ENCODE measurements at places on chromosomes 5 and 9.

- no peak for DNase-seq
Observed at GRCh38 chr9:27043176-27043575, 37.7 kb upstream of the LRRC19 start.

DNA sequence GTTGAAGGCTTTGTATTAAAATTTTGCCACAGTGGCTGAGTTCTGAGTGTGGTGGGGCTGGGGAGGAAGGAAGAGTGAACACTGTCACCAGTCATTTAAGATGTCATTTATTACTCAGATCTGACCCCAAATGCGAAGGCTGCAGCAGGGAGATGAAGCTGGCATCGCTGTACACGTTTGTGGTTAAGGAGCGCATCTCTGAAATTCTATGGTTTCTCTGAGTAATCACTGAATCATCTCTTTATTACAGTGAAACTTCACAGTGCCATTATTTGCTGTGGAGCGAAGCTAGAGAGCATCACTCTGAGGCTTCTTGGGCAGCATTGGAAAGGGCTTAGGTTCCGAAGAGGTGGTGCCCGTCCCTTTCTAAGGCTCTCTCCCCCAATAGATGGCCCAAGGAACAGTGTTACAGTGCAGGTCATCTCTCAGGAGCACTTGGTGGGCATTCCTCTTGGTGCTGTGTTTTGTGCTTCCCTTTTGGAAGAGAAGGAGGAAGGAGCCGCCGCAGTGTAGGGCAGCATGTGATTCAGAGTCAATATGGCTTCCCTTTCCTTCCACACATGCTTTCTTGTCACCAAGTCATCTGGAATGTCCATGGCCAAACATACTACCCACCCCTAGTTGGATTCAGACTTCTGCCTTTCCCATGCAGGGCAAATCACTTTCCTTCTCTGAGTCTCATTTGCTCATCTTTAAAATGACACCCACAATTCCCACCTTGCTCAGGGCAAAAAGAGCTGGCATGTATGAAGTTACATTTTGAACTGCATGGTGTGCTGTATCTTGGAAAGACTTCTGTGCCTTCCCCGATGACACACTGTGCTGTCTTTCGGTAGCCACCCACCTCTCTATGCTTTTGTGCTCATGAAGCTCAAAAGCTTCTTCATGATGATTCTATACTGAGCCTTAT lies 9.3 kb upstream of the TEX48 start:
- no peak for DNase-seq

GRCh38 chr9:136021872-136022681 lies 60.9 kb upstream of the UBAC1 start:
- no peak for DNase-seq

GRCh38 chr9:110340306-110340705 lies 2.6 kb upstream of the TXNDC8 start:
- no peak for DNase-seq

GRCh38 chr5:85049020-85049419 lies 664.3 kb upstream of the EDIL3 start:
- DNase-seq = peak; percentile 1

GRCh38 chr5:154273963-154274827 lies 83.7 kb downstream of the GALNT10 start:
- DNase-seq = no peak

DNA sequence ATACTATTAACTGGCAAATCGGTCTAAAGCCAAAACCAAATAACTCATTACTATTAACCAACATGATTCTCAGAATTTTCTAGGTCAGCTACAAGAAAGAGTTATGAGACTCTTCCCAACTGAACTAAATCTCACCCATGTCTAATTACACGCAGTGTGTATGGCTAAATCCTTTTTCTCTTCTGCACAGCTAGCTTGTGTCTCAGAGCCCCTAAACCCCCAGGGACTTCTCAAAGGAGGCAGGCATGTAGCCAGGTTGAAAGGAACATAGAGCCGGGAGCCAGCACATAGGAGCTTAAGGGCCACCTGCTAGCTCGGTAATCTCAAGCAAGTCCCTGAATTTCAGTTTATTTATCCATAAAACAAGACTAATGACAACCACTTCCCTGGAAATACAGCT lies 2.2 kb upstream of the GZMK start:
- DNase-seq = no peak

DNA sequence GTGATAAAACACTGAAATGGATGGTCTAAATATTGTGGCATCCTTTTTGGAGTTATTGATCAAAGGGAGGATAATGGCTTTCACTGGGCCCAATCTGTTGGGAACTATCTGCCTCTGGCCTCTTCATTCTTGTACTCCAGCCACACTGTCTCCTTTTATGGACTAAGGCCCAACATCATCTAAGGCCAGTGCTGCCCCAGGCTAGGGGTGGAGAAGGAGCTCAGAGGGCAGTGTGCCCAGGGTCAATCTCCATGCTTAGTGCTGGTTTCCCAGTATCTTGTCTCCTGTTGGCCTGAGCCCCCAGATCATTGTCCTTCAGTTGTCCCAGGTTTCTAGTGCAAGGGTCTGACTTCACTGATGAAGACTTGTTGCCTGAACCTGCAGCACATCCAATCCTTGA lies 26.4 kb upstream of the JMY start:
- no peak for DNase-seq

- DNase-seq = no peak
Observed at GRCh38 chr5:31751610-31752009, 112.7 kb downstream of the PDZD2 start.

- no peak for DNase-seq
Observed at GRCh38 chr9:131361202-131361833, 32.6 kb upstream of the PRRC2B start.

DNA sequence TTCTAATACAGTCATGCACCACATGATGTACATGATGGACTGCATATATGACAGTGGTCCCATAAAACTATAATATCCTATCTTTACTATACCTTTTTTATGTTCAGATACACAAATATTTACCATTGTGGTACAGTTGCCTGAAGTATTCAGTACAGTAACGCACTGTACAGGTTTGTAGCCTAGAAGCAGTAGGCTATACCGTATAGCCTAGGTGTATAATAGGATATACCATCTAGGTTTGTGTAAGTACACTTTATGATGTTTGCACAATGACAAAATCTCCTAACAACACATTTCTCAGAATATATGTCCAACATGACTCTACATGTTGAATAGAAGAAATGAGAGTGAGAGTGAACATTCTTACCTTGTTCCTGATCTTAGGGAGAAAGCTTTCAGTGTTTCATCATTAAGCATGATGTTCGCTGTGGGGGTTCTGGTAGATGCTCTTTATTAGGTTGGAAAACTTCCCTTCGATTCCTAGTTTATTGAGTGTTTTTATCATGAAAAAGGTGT lies 31.8 kb downstream of the AMBP start:
- peak; percentile 2 for DNase-seq

GRCh38 chr9:79977074-79977435 lies 405.3 kb downstream of the TLE4 start:
- no peak for DNase-seq

GRCh38 chr9:138118601-138119071 lies 241.1 kb downstream of the CACNA1B start:
- DNase-seq = no peak

DNA sequence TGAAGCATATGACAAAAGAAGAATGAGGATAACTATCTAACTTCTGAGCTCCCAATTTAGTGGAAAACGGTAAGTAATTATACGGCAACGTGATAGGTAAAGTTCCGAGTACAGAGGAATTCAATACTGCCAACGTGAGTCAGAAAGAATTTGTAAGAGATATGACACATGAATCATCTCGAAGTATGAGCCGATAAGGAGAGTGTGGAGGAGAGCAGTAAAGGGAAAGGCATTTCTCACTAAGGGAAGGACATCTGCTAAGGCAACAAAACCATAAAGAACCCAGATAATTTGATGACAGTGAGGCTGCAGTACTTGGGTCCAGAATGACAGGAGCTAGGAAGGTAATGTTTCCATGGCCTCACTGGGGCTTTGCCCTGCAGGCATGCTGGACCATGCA lies 11.0 kb downstream of the MPDZ start:
- no peak for DNase-seq
